ENCODE measurements at places on chromosomes 12 and 14. TPM values are rescaled to one million over a fixed set of nuclear protein-coding genes. Genes with fewer than 3 reads are reported as not detected.

DNA sequence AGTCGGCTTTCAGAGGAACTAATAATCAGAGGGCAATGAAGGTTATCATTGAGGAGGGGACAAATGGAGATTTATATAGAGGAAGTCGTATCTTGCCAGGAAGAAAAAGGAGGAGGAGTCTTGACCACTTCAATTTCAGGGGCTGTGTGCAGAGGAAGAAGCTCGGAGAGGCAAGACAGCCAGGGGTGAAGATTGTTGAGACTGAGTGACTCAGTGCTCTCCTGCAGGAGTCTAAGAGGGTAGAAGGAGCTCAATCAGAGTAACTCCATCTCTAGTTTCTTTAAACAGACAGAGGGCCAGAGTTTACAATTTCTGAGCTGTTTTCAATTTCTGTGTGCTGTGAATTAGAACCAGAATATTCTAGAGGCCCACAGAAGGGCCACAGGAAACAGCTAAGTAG is 439.3 kb upstream of the PRICKLE1 start:
- DNase-seq, result no peak

Gene SYT1
- 1.2 TPM for total RNA-seq

Gene SMCO3
- not detected for total RNA-seq

Gene SLIRP
- 298 TPM for total RNA-seq

DNA sequence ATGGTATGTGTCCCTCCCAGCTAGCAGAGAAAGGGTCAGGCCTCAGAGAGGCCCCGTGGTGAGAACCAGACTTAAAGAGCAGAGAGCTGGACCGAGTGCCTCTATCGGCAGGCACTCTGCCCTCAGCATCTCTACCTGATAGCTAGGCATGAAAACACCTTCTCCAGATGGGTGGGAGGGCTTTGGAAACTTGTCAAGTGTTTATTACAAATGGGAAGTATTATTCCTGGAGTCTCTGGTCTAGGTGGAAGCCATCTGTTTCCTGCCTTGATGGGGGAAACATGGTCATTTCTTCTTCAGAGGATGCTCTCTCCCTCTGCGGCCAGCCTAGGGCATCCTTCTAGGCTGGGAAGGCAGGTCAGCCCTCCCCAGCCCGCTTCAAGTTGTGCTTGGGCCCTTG is 2.3 kb downstream of the TMEM63C start:
- no peak for DNase-seq

GRCh38 chr12:79887890-79888289 is 47.0 kb downstream of the PPP1R12A start:
- no peak for DNase-seq

Gene GALNT4
- total RNA-seq, result 3.7 TPM
